Stimulated activated CD8-positive, alpha-beta memory T cell treated with anti-CD3 and anti-CD28 coated beads, Interleukin-12 subunit alpha, Interleukin-12 subunit beta, amount 100 ng/mL, for 4 hours (primary cell): ENCODE measurements at places on chromosomes 4 and X.

DNA sequence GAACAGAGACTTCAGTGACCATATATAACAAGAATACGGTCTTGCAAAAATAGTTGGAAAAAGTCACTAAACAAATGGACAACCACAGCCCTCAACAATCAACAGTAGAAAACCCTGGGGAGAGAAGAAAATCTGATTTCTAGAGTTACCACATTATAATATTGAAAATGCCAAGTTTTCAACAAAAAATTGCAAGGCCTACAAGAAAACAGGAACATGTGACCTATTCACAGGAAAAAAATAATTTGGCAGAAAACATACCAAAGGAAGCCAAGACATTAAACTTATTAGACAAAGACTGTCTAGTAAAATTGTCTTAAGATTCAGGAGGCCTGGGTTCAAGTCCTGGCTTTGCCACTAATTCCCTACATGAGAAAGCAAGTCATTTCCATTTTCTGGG, 64.7 kb downstream of the ARHGEF9 start:
- no peak for DNase-seq

DNA sequence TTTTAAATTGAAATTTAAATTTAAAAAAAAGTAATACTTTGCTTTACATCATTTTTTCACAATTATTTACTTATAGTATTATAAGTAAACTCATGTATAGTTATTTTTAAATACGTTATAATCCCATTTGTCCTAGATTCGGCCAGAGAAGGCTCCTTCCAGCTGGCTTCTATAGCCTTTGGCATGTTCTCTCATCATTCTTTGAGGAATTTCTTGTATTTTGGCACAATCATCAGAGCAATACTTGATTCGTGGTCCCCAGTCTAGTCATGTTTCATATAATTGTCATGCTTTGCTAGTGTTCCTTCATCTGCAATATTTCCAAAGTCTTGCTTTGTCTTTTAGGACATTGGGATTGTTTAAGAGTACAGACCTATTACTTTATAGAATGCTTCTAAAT, 1037.9 kb upstream of the AGA start:
- no peak for DNase-seq

- no peak for DNase-seq
These were observed 1.1 kb downstream of the HTT start for GRCh38 chr4:3075652-3075981.

GRCh38 chr4:137890812-137891211, 351.3 kb downstream of the SLC7A11 start:
- DNase-seq = no peak

DNA sequence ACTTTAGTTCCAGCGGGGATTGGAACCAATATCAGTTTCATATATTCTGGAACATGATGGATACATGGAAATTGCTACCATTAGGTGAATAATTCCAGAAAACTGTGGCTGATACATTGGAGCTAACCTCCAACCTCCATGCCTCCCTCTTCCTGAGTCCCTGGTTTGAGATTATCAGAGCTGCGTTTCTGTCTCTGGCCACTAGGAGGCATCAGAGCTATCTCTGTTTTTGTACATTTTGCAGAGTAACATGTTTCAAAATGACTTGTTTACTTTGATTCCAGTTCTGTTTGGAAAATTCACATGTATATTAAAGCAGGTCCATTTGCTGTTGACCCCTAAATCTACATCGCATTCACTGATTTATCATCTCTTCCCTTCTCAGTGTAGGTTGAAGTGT, 2.4 kb upstream of the RAB40AL start:
- DNase-seq = no peak

DNA sequence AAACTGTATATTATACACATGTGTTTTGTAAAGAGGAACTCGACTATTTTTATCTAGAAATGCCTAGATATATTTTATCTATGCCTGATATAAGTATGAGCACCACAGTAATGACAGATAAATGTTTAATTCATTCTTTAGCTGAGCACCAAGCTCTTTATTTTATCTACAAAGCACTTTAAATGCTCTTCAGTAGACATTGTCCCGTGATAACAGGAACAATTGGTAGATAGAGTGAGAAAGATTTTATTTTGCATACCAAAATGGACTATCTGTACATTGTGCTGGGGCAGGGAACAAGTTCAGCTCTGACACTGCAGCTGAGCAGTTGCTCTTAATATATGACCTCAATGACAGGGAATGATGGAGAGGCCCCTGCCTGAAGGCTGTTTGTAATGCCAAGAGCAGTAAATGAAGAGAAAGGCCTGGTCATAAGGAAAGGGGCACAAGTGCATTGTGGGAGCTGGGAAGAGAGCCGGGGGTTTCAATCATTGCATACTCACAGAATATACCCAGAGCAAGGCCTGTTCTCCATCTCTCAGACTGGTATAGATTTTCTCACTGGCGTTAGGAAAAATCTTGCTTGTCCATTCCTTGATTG, 57.3 kb downstream of the SEPTIN11 start:
- no peak for DNase-seq

DNA sequence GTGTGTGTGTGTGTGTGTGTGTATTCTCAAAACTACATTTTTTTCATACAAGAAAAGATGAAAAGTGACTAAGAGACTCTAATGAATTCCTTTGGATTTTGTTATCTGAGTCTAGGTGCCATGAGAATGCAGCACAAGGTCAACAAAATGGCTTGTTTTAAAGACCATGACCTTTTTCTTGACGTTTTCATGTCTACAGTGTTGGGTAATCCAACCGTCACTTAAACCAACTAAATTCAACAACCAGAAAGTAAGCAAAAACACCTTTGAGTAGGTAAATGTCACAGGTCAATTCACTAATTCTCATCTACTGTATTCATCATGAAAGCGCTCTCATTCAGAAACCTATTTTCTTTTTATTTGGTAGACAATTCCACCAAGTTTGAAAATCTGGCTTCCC, 3.1 kb downstream of the SMARCA1 start:
- DNase-seq = no peak

DNA sequence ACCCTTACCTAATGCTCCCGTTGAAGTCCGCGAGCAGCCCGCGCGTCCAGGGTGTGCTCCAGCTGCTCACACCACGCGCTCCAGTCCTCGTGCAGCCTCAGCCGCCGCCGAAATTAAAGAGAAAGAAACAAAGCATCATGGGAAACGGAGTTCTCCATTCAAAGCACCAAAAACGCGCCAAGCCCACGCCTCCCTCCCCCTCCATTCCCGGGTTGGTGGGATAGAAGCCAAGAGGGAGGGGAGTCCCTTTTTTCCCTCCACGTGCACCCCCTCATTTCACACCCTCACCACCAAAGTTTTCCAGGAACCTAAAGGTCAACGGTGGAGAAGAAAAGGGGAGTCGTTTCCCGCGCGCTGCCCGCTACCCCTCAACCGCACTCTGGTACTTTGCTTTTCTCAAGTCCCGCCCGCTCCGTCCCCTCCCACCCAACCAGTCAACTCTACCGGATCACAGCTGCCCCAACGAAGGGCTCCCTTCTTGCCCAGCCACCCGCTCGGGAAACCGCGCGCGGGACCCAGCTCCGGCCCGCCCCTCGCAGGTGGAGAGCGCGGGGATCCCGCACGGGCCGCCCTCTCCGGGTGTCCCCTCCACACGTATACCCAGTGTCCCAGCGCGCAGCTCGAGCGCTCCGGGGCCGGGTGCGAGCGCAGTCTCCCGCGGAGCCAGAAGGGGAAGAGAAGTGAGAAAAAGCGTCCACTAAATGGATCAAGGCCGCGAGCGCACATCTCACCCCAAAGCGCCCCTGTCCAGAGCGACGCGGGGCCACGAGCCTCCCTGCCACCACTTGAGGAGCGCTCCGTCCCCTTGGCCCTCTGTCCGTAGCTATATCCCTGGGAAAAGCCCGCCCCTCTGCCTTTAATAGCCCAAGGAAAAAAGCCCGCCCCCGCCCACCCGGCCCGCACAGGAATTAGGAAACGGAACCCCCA, 65.1 kb upstream of the CCDC160 start:
- peak; percentile 11 for DNase-seq

DNA sequence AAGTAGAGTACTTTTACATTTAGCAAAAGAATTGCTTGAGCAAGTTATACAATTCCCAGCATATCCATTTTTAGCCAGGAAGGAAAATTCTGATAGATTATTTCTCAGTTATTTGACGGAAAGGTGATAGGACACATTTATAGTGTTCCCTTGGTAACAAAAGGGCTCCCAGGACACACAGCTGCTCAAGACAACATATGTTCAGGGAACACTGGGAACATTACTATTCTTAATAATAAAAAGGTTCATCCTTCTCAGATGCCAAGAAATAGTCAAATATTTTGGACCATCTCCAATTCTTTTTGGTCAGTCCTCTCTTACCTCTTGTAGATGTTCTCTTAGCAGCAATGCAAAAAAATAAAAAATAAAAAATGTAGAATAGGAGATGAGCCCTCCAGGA, 66.8 kb upstream of the SMAD1 start:
- no peak for DNase-seq

GRCh38 chrX:39998636-39999406, 98.9 kb downstream of the BCOR start:
- no peak for DNase-seq

DNA sequence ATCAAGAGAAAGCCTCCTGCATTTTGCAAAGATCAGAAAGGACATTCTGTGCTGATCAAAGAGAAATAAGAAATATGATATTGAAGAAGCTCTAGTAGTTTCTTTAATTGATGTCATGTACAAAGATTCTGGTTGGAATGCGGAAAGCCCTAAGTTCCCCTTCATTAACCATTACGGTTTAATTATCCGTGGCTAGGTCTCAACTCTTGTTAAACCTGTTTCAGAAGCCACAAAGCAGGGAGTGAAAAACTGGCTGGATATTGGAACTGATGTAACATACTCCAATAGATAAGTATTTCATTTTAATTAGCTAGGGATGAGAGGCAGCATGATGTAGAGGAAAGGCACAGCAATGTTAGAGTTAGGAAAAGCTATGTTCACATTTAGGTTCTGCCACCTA, 55.7 kb downstream of the SPANXN3 start:
- DNase-seq = no peak

DNA sequence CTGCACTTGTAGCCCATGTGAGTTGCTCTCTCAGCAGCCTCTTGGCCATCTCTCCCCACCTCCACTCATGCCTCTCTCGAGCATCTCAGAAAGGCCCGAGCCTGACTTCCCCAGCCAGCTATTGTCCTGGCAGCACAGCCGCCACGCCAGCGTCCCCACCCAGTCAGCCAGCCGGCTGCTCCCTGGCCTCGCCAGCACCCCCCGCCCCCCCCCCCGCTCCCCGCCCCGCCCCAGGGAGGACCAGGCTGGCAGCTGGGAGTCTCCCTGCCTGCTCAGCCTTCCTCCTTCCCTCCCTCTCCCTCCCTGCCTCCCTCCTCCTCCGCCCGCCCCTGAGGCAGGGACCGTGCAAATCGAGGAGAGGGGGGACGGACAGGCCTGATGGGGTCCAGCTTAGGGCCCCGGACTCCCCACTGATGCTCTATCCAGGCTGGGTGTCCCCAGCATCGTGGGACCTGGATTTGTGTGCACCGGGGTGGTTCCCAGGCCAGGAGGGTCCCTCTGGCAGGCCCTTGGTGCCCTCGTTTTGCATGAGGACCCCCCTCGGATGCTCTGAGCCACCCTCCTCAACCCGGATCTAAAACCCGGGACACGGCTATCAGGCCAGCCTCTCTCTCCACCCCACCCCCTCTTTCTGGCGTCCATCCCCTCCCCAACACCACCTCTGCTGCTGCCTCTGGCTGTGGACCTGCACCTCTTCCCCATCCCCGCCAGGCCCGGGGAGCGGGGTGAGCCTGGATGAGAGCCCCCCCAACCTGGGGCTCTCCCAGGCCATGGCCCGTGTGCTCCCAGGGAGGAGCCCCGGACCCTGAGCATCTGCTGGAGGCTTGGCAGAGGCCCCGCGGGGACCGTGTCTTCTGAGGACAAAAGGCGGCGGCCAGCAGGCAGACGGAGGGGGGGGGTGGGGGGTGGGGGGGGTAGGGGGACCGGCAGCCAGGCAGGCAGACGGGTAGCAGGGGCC, at the start of gene GPR173:
Gene GPR173 (plus strand): TSS at position 621 of the 958 bp plus-strand sequence. CDS start 27,833 bp downstream, outside the sequence.
- no peak for DNase-seq
